Stimulated activated CD8-positive, alpha-beta memory T cell treated with anti-CD3 and anti-CD28 coated beads, Interleukin-7, amount 100 ng/mL, for 1 hour (primary cell): ENCODE measurements at places on chromosomes 11 and 22.
A peak's percentile ranks its signal among the peaks of the same experiment; 100 is the strongest.

DNA sequence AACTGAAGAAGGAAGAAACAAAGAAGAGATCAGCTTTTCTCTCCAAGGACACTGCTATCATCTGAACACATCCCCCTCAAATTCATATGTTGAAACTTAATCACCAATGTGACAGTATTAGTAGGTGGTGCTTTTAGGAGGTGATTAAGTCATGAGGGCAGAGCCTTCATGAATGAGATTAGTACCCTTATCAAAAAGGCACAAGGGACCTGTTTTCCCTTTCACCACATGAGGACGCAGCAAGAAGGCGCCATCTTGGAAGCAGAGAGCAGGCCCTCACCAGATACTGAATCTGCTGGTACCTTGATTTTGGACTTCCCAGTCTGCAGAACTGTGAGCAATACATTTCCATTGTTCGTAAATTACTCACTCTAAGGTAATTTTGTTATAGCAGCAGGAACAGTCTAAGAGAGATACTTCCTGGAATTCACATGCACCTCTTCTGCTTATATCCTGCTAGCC is 20.9 kb upstream of the CREB3L1 start:
- DNase-seq, result no peak

DNA sequence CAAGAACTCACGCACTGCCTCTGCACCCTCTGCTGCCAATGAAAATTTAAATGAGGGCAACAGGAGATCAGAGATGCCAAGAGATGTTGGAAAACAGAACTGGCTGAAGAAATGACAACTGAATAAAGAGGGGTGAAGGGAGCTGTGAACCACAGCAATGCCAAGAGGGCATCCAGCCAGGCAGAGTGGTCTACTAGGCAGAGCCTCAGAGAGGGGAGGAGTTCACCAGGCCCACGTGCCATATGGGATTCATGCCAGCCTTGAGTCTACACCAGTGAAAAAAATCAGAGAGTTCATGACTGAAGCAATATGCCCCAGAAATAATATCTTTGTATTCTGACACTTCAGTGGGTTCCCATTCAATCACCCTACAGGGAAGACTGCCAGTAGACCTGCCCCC is 4.4 kb downstream of the APOL2 start:
- DNase-seq, result no peak

GRCh38 chr22:44454113-44454769 is 43.8 kb downstream of the RTL6 start:
- no peak for DNase-seq

- DNase-seq, result no peak
Observed at GRCh38 chr11:92843455-92843854, 126.0 kb upstream of the MTNR1B start.

DNA sequence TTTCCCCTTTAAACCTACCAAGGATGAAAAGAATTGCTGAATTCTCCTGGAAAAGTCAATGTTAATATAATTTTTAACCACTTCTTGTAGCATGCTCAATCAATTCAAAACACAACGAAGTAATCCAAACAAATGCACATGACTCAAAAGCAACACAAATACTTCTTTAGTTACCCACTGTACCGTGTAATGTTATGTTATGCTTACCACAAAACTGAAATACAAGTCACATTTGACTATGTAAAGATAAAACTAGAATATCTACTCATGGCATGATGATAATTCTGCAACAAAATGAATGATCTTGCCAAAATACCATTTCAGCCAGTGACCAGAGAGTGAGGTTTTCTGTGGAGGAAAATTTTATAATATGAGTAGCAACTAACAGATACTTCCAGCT is 587.0 kb downstream of the DLG2 start:
- DNase-seq, result no peak

DNA sequence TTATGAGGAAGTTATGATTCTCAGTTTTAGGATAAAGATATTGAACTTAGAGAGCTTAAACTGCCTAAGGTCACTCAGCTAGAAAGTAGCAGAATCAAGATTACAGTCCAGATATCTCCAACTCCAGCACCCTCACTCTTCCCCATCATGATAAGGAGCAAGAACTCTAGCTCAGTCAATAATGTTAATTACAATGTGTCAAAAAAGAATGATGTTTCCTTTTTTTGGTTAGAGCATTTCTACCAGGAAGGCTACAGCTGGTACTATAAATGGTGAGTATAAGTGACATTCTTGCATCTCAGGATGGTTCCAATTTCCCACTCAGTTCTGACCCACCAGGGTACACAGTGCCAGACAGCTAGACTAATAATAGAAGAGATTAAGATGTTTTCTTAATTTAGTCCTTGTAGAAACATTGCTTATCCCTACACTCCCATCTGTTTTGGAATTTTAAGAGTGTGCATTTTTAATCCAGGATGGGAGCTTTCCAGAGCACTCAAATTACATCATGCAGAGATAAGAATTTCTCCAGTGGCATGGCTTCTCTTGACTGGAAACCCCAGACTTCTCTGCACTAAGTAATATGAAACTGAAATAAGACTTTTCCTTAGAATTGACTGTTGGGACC is 21.6 kb upstream of the BBOX1 start:
- no peak for DNase-seq

DNA sequence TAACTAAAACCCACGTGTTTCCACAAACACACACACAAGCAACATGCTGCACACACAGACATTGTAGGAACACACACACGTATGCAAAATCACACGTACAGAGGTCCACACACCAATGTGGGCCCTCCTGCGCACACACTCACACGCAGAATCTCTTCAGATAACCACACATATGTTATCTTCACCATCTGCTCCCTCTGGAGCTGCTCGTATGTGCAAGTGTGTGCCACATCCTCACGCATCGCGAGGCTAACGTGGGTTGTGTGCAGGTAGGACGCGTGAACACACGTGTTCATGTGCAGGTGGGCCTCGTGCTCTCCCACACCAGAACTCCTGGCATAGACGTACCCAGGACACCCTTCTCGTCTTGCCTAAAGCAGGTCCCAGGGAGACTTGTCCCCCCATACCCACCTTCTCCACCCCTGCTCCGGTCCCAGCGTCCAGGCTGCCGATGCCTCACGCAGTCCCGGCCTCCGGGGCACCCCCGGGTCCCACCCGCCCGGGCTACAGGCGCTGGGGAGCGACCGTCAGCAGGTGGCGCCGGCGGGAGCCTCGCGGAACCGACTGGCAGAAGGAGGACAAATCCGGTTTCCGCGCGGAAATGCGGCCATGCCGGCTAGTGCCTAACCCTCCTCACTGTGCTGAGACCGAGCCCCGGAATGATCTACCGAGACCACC is 10.3 kb upstream of the IGSF9B start:
- peak; percentile 52 for DNase-seq

GRCh38 chr11:116232364-116232828 is 540.4 kb downstream of the BUD13 start:
- no peak for DNase-seq

DNA sequence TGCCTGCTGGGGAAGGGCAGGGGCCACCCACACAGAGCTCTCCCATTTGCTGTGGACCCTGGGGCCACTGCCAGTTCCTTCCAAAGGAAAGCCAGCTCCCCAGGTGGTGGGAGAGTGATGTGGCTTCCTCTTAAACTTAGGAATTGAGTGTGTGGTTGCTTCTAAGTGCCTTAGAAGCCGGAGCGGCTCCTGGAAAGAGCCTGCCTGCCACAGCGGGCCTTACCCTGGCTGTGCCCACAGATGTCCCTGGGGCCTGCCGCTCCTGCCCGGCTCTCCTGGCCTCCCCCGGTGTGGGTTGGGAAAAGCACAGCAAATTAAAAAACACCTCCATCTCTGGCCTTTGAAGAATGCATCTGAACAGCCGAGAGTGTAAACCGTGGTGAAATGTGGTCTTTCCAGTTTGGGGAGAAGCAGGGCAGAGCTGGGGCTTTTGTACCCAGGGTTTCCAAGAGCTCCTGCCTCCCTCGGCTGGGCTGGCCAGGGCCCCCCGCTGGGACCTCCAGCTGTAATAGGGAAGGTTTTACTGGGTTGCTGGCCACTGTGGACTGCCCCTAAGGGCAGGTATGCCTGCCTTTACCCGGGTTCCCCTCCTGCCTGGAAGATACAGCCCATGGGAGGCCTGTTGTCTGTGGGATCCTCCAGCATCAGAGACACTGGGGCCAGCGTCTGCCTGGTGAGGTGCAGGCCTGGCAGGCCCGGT is 30.2 kb downstream of the LRP5 start:
- no peak for DNase-seq

DNA sequence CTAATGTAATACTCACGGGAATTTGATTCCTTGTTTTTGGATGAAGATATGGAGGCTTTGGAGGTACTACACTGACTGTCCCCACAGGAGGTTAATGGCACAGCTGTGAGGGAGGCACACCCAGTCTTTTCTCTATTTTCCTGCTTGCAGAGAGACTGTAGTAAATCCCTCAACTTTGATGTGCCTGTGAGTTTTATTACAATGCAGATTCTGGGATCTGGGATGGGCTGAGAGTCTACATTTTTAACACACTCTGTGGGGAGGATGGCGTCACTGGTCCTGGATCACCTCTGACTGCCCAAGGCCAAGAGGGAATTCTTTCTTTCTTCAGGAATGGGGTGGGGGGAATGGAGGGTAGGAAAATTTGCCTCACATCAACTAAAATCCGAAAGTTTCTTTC is 80.2 kb upstream of the NTM start:
- DNase-seq, result no peak
